ENCODE measurements at places on chromosomes 11 and 22.

- peak; percentile 96 for DNase-seq
These were observed at the start of gene XBP1 for GRCh38 chr22:28800308-28801041. TSS of gene XBP1 (minus strand) at chr22:28800569.

DNA sequence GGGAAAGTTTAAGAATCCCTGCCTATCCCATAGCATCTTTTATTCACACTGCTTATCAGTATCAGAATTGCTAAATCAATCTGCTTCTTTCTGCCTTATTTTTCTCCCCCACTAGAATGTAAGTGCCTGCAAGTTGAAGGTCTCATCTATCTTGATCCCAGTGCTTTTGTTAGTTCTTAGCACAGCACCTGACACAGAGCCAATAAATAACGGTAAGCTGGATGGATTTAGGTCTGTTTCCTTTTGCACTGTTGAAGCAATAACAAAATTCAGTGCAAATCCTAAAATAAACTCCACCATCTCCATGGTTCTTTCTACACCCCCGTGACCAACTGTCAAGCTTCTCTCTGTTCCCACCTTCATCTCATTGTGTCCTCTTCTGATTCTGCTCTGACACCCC is 36.7 kb upstream of the CD44 start:
- no peak for DNase-seq

DNA sequence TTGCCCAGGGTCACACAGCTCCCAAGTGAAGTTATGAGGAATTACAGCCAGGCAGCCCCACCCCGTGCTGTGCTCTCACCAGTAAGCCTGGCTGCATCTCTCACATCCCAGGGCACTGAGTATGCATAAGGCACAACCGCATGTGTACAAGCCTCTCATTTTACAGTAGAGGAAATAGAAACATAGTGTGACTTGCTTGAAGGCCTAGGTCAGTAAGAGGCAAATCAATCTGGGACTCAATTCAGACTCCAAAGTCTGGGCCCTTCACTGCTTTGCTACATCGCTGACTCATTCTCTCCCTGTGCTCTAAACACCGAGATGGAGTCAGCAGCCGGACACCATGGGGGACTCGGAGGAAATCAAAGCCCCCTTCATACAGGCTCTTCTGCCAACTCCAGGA is 7.9 kb downstream of the ABTB2 start:
- DNase-seq, result no peak

DNA sequence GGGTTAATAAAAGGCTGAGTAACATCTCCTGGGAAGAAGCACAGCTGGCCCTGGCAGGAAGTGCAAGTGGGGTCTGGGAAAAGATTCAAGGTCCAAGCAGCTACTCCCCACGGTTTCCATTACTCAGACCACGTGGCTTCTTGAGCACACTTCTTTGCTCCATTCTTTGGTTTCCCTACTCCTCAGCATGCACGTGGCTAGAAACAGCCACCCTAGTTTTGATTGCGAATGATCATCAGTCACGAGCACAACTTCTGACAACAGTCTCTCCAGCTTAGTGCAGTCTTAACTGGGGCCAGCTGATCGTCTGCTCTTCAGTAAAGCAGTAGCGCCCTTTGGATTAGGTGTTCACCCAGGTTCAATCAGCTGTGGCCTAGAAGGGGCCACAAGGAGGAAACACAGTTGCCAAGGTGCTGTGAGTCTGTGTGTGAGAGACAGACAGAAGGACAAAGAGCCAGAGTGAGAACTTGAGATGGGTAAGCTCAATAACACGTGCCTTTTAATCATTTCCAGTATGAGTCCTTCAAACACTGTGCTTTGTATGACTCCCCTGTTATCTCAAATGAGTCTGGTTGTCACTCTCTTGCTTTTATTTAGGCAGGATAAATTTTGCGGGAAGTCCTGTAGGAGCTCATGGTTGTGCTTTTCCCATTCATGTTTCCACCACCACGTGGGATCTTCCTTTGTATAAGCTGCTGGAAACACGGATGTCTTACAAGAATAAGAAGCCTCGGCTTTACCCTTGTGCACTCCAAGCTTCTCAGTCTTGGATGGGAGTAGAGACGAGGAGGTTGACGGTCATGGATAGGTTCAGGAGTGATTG is 901 bp upstream of the PARVA start:
- no peak for DNase-seq

DNA sequence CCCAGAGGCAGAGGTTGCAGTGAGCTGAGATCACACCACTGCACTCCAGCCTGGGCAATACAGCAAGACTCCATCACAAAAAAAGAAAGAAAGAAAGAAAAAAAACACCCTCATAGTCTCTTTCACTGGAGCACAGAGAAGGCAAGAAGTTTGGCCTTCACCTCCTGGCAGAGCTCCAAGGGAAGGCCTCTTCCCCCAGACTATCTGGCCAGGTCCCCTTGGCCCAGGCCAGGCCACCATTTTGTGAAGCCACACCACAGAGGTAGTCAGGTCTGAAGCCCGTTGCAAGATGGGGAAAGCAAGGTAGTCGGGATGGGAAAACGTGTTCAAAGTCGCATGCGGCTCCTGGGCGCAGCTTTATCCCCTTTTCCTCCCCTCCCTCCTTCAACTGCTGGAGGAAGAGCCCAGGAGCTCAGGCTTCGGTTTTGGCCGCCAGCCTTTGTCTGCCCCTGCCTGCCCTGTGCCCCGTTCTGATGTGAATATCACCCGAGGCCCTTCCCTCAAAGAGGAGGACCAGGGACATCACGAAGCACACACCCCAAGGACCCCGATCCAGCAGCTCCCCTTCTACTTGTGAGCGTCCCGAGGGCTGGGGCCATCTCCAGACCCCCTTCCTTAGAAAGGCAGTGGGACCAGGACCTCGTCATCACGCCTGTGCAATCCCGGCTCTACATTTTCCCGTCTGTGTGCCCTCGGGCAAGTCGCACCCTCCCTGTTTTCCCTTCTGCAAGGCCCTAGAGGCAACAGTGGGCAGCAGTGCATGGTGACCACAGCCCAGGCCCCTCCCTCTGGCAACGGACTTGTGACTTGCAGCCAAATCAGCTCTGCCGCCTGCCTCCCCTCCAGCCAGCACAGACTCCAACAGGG is 17.7 kb downstream of the CABP7 start:
- no peak for DNase-seq
